ENCODE measurements at places on chromosomes 2 and 18.

GRCh38 chr2:40463112-40463511, 11.2 kb upstream of the SLC8A1 start:
- no peak for DNase-seq

DNA sequence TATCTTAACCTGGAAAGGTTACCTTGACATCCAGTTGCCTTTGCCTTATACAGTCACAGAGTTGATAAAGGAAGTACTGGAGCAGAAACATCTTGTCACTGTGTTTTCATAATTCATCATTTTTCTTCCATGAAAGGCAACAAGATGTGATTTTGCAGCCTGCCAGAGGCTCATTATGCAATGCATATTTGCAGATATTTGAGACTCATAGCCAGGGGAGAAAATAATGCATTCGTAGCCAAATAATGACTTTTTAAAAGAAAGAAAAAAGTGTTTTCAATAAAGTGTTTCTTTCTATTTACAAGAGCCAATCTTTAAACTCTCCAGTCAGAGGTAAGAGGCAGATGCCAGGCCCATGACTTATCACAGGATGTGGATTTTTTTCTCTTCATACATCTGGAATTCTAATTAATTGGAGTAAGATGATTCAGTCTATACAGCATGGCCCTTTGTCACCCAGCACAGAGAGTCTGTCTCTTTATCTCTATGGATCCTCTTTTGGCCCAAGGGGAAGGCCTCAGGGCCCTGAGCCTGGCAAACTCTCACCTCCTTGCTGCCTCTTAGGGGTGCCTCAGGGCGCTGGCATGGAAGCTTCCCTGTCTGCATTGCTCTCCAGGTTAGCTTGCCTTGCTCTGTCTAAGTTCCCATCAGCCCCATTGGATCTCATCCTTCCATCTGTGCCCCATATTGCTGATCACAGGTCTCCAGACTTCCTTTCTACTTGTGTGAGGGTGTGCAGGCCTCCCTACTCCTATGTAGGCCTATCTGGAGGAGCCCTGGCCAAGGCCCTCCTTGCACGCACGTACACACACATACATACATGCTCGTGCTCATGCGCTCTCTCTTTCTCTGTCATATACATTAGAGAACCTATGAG, 247.7 kb downstream of the TPGS2 start:
- DNase-seq = peak; percentile 90

GRCh38 chr2:45896311-45896710, 244.8 kb downstream of the PRKCE start:
- no peak for DNase-seq

DNA sequence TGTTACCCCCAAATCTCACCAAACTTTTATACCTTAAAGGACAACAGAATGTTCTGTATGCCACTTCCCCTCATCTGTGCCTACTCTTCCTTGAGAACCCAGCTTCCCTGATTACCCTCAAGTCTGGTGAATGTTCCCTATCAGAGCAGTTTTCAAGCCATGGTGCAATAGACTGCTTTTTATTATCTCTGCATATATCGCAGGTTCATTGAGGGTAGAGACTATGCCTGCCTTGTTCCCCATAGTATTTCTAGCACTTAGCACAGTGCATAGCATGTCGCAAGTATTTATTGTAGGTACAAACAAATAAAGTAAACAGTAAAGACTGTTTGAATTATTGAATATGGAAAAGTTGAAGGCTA, 146.6 kb downstream of the HAUS1 start:
- DNase-seq = no peak

DNA sequence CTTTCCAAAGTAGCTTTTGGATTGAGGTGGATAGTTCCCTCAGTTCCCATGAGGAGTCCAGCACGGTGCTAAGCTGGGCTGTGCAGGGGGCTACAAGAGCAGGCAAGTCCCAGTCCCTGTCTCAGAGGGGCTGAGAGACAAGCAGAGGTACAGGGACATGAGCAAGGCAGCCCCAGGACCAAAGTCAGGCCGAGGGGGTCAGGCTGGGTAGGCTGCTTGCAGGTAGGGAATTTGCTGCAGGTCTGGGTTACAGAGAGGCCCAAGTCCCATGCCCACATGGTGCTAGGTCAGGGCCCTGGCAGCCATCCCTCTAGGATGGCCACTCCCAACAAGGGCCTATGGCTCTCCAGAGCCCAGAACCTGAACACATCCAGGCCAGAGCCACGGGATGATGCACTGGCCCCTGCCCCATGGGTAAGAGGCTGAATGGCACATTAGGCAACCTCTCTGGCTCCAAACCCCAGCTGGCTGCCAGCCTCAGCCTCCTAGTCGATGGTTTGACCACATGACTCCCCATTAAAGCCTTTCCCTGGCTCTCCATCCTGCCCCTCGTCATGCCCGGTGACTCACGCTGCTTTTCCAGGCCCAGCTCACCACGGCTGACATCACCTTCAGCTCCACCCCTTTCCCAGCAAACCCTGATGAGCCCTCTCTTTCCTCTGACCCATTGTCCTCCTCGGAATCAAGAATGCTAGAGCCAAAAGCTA, 83.7 kb downstream of the SDC1 start:
- peak; percentile 95 for DNase-seq

DNA sequence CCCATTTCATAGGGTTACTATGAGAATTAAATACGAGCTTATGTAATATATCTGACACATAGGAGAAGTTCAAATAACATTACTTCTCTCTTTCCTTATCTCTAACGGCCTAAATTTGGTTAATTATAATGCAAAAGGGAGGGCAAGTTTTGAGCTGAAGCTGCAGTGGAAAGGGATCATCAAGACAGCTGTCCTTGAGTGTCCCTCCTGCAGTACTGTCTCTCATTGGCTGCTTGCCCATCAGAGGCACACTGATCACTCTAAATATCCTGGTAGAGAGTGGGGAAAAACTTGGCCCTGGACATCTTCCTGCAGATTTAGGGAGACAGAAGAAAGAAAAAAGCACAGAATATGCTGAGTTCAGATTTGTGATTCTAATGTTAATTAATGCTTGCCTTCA, 186.0 kb downstream of the CAMKMT start:
- DNase-seq = no peak

- no peak for DNase-seq
These were observed 240.3 kb upstream of the HS6ST1 start for GRCh38 chr2:128558895-128559532.

DNA sequence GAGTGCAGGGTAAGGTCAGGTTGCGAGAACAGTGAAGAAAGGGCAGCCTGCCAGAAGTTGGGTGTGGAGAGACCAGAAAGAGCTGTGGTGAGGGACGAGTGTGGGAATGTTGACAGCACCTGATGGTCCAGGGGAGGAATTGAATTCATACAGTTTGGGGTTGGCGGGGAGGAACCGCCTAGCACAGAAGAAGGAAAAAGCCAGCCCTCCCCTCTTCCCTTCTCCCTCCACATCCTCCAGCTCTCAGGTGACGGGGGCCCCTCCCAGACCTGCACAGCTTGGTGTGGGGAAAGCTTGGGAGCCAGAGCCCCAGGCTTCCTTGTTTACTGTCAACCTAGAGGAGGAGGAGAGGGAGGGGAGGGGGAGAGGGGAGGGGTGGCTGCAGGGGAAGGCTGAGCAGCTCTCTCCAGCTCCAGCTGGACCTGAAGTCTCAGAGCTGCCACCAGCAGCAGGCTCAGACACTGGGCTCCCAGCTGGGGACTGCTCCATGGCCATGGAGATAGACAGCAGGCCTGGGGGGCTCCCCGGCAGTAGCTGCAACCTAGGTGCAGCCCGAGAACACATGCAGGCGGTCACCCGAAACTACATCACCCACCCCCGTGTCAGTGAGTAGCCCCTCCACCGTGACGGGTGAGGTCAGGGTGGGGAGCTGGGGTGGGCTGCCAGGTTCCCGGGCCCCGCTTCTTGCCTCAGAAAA, at the start of gene ATP6V1B1:
Gene ATP6V1B1, plus strand, starts transcription at position 433 of the 697 bp plus-strand sequence. Its CDS starts 55 bp downstream, at position 488.
- DNase-seq = no peak

DNA sequence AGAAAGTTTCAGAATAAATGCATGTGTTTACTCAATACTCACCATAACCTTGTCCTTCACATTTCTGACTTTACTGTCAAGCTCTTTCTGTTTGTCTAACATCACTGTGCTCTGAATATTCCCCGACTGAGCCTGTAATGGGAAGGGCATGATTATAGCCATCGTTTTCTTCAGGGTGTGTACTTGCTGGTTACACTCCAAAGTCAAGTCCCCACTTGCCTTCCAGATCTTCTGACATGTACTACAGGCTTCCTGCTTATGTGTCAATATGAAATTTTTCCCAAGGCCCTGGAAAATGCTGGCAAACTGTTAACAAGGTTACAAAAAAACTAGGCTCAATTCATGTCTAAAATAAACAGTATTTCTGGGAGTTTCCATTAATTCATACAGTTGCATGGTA, 12.9 kb downstream of the STAT1 start:
- no peak for DNase-seq

DNA sequence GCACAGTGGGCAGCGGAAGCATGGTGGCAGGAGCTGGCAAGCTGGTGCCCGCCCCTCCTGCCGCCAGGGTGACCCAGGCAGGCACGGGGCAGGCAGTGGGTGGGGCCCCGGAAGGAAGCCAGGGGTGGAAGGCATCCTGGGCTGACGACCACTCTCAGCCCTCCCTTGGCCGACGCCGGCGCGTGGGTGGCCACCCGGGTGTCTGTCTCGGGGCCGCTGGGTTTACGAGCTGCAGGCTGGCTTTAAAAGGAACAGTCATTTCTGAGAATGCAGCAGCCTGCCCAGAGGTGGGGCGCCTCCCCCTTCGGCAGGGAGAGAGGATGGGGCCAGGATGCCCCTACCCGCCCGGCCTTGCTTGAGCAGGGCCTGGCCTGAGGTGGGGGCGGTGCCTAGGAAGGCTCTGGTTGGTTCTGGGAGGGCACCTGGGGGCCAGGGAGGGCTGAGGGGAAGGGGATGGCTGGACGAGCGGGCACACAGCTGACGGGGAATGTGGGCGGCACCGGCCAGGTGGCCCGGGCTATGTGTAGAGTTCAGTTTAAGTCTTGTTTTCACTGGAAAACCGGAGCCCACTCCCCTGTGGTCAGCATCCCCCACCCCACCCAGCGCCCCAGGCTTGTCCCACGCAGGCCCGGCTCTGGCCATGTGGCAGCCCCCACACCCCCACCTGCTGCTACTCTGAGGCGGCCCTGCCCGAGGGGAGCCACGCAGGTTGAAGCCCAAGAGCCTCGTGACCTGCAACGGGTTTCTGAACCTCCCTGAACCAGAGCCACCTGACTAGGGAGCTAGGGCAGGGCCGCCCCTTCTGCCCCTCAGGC, 6.3 kb downstream of the BOK start:
- no peak for DNase-seq

- DNase-seq = peak; percentile 84
These were observed 147.6 kb downstream of the CDC42EP3 start for GRCh38 chr2:37523814-37524362.

DNA sequence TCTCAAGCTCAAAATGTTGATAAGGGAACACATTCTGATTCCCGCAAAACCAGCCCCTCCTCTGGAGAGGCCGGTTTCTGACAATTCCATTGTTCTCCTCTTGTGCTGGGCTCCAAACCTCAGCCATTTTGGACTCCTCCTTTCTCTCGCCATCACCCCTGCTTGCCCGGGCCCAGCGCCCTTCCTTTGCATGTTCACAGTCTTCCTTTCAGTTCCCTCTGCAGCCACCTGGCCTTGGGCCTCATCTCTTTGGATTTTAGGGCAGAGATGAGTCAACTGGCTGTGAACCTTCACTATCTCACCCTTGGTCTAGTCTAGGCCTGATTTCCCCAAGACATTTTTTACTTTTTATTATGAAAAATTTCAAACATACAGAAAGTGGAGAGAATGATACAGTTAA, 155.9 kb upstream of the MAP3K20 start:
- no peak for DNase-seq

DNA sequence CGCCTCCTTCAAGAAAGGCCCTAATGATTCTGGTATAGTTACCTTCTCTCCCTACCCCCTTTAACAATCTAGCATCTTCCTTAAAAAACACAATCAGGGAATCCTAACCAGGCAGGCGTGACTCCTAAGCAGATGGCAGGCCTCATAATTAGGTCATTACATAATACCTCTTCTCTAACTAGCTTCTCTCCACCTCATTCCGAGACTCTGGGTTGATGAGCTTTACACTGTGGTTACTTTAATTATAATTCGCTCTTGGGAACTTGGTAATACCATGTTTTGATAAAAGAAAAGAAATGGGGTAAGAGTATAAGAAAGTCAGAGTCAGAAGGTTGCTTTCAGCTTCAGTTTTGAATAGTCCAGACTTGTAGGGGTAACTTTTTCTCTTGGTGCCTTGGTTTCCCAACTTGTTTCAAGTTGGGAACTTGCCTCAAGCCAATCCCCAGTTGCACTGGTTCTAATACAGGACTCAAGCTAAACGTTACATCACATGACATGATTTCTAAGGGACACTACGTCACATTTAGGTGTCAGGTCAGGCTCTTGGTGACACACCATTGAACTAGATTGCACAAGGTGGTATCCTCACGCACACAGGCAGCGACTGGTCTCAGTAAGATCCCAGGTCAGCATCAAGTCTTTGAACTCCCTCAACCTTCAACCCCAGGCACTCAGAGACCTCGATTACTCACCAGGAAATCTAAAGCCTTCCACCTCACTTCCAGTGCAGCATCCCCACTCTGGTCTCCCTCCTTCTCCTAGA, 59.2 kb downstream of the AAK1 start:
- no peak for DNase-seq

- no peak for DNase-seq
These were observed 865.4 kb upstream of the NXPH2 start for GRCh38 chr2:139645617-139646016.

DNA sequence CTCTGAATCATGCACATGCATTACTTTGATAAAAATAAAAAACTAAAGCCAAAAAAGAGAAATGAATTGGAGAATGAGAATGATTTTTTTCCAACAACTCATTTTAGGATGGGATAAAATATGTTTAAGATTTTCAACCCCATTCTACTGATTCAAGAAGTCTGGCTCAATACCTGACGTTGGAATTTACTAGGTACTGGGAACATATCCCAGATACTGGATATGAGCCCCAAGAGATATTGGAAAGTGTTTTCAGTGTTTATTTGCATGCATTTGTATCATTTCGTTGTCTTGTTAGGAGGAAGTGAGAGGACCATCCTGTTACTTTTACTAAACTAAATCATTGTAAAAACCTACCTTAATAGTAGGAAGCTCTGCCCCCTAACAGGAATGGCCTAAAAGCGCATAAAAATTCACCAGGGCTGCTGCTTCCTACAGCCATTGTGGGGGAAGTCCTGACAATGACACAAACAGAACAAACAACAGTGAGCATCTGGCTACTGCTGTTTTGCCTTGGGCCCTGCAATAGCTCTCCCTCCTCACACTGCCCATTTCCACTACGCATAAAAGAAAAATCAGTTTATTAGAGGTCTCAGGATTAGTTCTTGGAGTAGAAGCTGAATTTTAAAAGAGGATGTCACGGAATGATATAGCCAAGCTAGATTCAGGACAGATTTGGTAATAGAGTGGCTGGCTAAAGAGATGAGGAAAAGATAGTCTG, 35.2 kb downstream of the ANKAR start:
- DNase-seq = no peak

Data from fibroblast of skin of right biceps (primary cell).